Activated naive CD8-positive, alpha-beta T cell treated with anti-CD3 and anti-CD28 coated beads, Interleukin-2, amount 50 U/mL, for 16 hours (primary cell): ENCODE measurements at places on chromosomes 4 and X.

DNA sequence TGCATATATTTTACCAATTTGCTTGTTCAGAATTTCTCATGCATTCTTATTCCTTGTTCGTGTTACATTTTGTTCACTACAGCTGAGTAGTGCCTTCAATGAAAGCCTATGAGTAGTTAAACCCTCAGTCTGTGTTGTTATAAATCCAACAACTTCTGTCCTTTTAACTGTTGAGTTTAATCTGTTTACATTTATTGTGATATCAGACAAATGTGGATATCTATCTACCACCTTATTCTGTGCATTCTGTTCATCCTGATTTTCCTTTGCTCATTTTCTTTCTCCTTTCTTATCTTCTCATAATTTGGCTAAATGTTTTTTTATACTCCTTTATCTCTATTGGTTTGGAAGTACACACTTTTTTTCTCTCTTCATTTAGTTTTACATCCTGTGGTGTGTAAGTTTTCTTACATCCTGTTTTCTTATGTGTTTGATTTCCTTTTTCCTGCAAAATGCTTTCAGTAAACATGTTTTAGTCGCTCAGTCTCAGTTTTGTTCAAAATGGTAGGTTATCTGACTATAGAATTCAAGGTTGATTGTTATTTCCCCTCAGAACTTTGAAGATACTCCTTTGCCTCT, 54.2 kb downstream of the CASP6 start:
- DNase-seq, result no peak

DNA sequence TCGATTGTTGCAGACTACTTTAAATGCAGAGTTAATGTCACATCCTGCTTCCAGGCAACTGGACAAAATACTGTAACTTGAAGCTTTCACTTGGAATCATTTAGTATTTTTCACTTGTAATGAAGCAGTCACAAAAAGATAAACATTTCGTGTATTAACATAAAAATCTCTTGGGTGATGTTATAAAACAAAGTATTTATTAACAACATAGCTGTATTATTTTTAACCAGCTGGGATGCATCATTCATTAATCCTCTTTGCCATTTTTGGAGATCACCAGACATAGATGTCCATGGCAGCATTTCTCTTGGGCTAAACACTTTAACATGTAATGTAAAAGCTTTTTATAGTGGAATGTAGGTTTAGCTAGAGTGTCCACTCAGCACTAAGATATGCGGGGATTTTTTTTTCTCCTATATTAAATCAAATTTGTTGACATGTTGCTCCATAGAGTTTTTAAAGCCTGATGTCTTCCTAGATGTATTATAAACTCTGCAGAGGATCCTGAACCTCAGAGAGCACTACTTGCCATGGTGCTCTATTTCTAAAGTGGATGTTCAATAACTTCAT, 193.7 kb upstream of the SPANXN4 start:
- DNase-seq, result no peak

DNA sequence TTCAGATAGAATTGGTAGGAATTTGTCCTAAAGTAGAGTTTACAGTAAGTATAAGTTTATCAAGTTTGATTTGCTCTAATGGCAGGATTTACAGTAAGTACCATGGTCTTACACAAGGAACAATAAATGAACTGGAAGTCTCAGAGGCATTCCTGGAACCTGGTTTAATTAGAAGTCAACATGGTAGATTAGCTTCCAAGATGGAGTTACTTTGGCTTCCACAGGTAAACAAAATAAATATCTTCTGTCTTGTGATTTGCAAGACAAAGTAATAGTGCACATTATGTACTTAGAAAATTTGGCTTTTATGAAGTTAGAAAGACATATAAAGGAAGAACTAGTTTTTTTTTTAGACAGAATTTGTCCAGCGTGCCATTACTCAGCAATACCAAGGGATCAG, 190.7 kb downstream of the GLUD2 start:
- DNase-seq, result no peak

- DNase-seq, result no peak
These were observed 100.8 kb downstream of the SYTL5 start for GRCh38 chrX:38106991-38107655.

DNA sequence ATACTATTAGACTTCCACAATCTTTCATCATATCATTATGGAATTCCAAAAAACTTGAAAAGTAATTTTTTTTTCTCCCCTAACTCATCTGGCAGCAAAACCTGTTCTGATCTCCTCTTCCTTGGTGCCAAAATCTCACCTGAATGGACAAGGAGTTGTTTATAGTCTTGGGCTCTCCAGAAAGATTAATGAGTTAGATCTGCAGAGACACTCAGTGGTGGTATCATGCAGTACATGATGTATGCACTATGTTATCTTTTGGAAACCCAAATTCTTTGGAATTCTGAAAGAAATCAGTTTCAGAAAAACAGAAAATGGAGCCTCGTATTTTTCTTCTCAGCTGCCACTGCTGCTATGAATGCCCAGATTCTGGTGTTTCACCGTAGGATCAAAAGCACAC, 11.7 kb downstream of the GPM6B start:
- DNase-seq, result no peak

DNA sequence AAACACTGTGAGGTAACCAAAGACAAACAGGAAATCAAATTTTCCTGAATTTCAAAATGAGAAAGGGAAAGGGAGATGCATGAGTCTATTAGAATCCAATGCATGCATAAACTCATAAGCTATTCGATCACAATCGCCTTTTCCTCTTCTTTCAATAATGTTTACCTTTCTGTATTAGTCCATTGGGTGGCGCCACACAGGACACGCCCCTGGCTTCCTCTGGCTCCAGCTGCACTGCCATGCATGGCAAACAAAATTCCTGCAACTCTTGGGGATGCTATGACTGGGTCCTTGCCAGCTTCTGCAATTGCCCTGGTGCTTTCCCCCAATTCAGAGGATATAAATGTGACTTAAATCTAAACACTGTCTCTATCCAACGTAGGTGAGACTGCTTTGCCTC, 424.5 kb upstream of the PCDH7 start:
- DNase-seq, result no peak

DNA sequence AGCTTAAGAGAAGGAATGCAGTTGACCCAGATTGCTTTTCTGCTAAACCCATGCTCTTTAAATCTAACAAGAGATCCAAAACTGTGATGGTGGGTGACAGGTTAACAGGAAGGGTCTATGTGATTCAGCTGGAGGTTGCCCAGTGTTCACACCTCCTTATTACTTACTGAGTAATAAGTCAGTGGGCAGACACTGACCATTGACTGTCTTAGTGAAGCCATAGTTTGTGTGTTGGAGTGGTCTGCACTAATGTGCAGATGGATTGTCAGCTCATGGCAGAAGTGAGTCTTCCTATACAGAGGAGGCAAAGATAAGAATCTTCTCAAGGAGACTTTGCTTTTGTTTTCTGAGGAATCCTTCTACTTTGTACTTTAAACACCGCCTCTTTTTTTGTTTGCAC, 15.2 kb upstream of the RUFY3 start:
- no peak for DNase-seq

GRCh38 chrX:16869393-16870094, 618 bp downstream of the RBBP7 start:
- no peak for DNase-seq

DNA sequence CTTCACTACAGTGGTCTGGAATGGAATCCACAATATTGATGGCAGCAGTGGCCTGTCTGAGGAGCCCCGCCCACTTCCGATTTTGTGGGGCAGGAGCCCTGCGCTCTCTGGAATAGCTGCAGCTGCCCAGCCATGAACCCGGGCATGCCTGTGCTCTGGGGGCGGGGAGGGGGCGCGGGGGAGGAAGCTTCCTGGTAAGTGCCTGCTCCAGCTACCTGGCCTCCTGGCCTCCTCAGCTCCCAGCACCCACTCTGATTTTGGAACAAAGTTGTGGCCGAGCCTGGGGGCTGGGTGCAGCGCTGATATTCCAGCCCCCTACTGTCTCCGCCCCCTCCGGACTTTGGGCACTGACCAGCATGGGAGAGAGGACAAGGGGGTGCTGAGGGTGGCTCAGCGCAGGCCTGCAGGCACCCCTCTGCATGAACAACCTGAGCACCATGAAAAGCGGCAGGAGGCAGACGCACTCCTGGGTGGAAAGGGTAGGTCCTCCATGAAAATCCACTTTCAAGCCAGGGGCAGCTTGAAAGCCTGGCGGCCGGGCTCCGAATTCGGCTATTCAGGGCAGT, 972.7 kb upstream of the AGA start:
- DNase-seq, result no peak

DNA sequence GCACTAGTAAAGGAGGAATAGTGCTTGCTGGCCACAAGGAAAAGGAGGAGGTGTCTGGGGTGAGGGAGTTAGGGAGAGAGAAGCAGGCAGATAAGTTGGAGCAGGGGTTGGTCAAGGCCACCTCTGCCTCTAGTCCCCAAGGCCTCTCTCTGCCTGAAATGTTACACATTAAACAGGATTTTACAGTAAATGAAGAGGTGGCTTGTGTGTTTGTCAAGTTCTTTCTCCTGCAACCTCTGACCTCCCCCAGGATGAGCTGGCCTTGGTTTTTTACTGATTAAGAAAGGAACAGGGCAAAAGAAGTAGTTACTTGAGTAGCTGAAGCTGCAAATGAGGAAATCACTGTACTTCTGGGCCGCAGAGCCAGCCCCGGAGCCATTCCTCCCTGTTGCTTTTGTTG, 2.0 kb downstream of the GJB1 start:
- DNase-seq, result no peak

- DNase-seq, result no peak
These were observed 269.4 kb downstream of the IL15 start for GRCh38 chr4:141905751-141906150.

DNA sequence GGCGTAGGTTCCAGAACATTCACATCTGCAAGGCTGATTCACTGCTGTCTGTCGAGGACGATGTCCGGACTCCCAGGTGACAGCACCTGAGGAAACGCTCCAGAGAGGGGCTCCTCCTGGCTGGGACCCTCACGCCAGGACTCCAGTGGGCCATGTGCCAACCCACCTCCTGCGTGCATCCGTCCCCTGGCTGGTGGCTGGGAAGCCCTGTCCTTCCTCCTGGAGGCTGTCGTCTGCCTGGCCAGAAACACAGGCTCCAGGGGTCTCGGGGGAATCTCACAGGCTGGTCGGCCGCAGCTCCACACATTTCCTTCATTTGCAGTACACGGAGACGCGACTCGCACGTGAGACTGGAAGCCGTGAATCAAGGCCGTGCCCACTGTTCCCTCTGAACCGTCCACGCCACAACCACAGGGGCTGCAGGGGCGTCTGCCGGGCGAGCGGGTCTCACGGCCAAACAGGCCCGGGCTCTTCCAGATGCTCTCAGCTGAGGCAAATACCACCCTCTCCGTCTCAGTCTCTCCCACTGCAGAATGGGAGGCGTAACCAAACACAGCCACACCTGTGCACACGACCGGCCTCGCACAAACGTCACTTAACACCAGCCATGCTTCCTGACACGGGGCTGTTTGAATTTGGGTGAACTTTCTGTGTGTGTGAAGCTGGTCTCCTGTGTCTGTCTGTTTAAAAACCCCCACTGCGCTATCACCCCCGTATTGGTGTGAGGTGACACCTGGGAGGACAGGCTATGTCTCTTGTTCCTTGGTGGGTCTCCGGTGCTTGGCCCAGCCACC, 38.7 kb upstream of the MXD4 start:
- no peak for DNase-seq

GRCh38 chr4:28369499-28369898, 1508.9 kb downstream of the STIM2 start:
- no peak for DNase-seq

GRCh38 chr4:2320152-2320551, 58.2 kb upstream of the MXD4 start:
- no peak for DNase-seq

GRCh38 chr4:67160394-67160793, 384.9 kb downstream of the CENPC start:
- no peak for DNase-seq

DNA sequence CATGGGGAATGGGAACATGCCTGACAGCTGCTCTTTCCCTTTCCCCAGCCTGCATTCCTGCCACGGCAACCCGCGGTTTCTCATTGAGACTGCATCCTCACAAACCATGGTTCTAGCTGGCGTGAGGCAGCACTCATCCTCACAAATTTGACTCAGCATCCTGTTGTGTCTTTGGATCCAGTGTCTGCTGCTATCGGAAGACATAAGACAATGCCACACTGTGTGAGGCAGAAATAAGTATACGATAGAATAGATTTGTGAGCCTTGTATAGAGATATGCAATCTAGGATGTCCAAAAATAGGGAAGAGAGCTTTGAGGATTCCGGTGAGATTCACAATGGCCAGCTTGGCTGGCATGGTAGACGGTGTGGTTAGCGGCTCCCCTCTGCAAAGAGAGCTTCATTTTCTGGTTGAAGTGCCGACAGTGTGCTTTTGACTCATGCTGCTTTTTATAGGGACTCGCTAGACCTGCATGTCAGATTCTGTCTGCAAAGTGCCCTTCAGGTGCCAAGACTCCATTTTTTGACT, 161.3 kb upstream of the PSAPL1 start:
- DNase-seq, result no peak

DNA sequence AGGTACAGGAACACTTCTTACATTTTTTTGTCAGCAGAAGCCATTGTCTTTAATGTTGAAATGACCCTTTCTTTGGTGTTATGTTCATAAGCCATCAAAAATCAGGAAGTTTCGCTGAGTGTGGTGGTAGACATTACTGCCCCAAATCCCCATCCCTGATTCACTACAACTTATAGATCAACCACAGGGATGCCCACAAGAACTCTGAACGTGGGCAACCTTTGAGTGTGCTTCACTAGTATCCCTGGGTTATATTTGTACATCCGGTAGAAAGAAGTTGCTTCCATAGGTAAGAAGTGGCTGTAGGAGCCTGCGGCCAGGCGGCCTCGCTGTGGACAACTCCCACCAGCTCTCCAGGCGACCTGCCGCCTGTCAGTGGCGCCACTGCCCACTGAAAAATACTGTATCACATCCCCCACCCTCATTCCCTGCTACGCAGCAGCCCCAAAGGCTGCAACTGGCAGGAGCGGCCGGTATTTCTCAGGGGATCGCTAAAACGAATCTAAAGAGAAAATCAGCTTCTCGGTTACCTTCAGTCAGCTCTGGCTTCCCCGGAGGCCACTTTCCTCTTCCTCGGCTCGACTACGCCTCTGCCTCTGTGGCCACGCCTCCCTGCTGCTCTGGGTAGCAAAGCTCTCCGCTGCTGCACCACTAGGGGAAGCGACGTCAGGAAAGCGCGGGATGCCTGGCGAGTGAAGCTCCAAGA, 13.9 kb upstream of the ETDC start:
- peak; percentile 22 for DNase-seq

GRCh38 chr4:99749445-99750391, 66.9 kb upstream of the DAPP1 start:
- DNase-seq, result no peak

- DNase-seq, result no peak
These were observed 112.6 kb downstream of the EFNB1 start for GRCh38 chrX:68941385-68941952.

DNA sequence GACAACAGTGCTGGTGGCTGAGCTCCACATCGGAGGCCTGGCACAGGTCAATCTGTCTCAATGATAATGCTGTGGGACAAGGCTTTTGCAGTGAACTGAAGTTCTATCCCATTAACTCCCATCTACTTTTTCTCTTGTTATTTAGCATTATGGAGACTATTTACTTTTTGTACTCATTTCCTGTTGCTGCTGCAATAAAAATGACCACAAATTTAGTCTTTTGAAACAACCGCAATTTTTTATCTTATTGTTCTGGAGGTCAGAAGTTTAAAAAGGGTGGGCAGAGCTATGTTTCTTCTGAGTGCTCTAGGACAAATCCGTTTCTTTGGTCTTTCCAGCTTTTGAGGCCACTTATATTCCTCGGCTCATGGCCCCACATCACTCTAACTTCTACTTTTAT, 111.0 kb upstream of the PITX2 start:
- DNase-seq, result no peak

- no peak for DNase-seq
These were observed 94.5 kb upstream of the DHRSX start for GRCh38 chrX:2595258-2595657.

GRCh38 chrX:122248681-122249080, 935.4 kb upstream of the GRIA3 start:
- no peak for DNase-seq
